NCI-H774 (cell line): ENCODE measurements at places on chromosomes 16 and 17.

- DNase-seq, result no peak
Observed at GRCh38 chr17:4304417-4305027, 40.7 kb upstream of the ANKFY1 start.

DNA sequence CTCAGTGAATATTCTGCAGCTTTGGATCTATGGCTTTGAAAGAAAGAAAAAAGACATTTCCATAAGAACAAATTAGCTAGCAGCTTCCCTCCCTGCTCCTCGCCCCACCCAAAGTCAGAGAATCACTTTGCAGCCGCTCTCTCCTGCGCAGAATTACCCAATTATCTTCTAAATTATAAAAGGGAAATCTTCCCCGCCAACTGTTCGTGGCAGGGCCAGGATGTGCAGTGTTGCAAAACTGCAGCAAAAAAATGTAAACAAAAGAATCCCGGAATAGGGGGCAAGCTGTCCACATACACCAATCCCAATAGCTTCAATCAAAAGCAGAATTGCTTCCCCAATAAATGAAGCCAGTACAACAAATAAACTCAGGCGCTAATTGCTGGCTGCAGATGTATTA is 510.6 kb downstream of the RBFOX1 start:
- DNase-seq, result no peak

DNA sequence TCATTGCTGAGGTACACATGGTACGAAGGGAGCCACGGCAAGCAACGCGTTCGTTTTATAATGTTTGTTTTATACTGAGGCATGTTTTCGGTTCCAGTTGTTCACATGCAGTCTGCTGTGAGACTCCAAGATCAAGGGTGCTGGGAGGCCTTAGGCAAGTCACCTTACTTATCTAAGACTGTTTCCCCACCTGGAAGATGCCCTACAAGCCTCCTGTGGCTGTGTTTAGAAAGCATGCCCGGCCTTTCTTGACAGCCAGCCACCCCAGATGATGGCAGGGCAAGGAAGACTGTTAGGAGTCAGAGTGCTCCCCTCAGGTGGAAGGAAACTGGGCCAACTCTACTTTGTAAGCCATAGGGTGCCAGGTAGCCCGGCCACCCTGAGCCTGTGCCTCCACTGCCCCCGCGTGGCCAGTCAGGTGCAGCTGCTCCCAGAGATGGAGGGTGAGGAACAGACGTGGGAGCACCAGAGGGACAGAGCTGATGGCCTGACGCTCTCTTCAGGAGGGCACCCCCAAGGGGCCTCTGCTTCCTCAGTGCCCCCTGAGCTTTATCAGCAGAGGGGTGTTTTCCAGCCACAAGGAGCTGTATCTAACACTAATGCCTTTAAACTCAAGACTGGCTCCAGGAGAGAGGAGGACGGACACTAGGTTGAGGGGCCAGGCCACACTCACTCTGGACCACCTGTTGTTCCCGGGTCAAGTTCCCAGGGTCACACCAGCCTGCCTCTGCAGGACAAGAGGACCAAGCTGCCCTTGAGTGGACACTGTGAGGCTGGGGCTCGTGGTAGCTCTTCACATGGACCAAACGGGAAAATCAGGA is 5.4 kb downstream of the NAT9 start:
- no peak for DNase-seq

GRCh38 chr16:87554754-87555427 is 47.4 kb upstream of the JPH3 start:
- no peak for DNase-seq

GRCh38 chr16:23072084-23072599 is 77.1 kb downstream of the USP31 start:
- DNase-seq, result no peak

- no peak for DNase-seq
Observed at GRCh38 chr17:49978501-49978900, 9.5 kb downstream of the DLX4 start.
